ENCODE measurements at places on chromosomes 2 and 18. TPM values are rescaled to one million over a fixed set of nuclear protein-coding genes. Genes with fewer than 3 reads are reported as not detected.

SCYGR4 gene
- not detected for total RNA-seq

- no peaks in the 10 kb centered on the region for H3K36me3 ChIP-seq
- no peak overlapping the region for H3K27ac ChIP-seq
- peaks cover 7% of the 10 kb centered on the region for H3K4me1 ChIP-seq
Measured at GRCh38 chr2:223042704-223043118, 9.3 kb upstream of the KCNE4 start.

DNA sequence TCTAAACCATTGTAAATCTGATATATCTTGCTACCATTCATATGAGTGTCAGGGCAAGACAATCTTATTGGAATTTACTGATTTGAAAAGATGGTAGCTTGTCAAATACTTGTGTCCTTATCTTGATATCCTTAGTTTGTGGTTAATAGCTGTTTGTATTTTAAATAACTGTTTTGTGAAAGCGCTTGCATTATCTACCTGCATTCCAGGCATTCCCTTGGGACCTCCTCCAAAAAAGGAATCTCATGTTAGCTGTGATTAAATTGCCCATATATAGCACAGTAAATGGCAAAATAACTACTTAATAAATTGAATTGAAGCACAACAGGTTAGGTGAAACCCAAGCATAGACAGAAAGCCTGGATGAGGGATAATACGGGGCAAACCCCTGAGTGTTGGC, 13.9 kb downstream of the CNTNAP5 start:
- no peak for DNase-seq
- no peaks in the 10 kb centered on the region for H3K27me3 ChIP-seq
- H3K36me3 ChIP-seq = no peaks in the 10 kb centered on the region
- H3K4me1 ChIP-seq = no peaks in the 10 kb centered on the region
- H3K27ac ChIP-seq = no peak overlapping the region

- H3K4me1 ChIP-seq = peaks cover 4% of the 10 kb centered on the region
- no peak overlapping the region for H3K27ac ChIP-seq
- peak; percentile 5 for DNase-seq
- H3K4me3 ChIP-seq = no peak overlapping the region
- no peaks in the 10 kb centered on the region for H3K36me3 ChIP-seq
Measured at GRCh38 chr2:142445551-142446072, 314.8 kb upstream of the LRP1B start.

DNA sequence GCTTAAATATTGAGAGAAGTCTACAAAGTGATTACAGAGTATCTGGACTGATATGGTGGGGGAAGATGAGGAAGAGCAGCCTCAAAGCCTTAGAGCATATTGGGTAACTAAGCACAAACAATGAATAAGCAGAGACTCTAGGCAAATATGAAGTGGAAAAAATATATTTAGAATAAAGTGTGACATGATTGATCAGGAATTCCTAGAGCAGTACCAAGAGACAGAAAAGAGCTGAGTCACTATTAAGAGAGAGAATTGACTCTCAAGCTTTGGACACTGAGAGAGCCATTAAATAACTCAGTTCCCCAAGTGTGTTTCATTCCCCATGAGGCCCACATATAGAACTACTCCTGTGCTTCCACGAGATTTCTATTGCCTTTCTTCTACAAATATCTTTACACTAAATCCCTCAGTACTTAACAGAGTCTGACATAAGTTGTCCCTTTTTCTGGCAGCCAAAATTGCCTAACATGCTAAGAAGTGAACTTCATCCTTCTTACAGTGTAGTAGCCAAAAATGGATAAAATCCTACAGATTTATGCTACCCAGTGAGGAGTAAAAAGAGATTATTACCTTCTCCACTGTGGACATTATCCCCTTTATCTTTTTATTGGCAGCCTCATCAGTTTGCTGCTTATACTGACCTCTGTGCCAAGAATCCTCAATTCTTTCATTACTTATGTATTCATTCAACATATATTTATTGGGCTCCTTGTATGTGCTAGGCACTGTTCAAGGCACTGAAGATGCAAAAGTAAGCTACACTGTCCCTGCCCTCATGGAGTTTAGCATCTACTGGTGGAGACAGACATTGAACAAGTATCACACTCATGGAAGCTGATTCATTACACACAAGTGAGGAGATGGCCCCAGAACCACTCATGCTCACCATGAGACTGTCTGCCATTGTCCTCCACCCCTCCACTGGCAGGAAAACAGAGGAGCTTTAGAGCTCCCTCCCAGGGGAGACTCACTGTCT, 45.4 kb downstream of the SLC40A1 start:
- DNase-seq = no peak
- H3K27me3 ChIP-seq = no peaks in the 10 kb centered on the region
- H3K27ac ChIP-seq = no peak overlapping the region
- no peak overlapping the region for H3K4me3 ChIP-seq
- H3K4me1 ChIP-seq = no peaks in the 10 kb centered on the region

DNA sequence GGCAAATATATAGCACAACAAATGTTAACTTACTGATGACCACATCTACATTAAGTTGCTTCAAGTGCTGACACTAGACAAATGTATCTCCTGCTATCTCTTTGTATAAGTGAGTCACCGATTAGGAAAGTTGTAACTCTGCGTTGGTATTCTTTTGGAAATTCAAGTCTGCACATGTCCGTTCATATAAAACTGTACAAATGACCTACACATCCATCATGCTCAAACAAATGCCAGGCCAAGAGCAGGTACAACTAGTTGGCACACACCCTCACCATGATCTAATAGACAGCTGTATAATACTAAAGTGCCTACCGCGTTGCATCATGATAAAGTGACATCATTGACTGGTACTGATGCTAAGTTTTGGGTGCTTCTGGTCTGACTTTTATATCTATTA, 141.1 kb downstream of the RBMS1 start:
- H3K36me3 ChIP-seq = no peaks in the 10 kb centered on the region
- H3K27me3 ChIP-seq = no peaks in the 10 kb centered on the region
- DNase-seq = no peak
- H3K4me1 ChIP-seq = no peaks in the 10 kb centered on the region
- H3K4me3 ChIP-seq = no peak overlapping the region

- DNase-seq = no peak
- H3K27me3 ChIP-seq = no peaks in the 10 kb centered on the region
- no peak overlapping the region for H3K4me3 ChIP-seq
- H3K27ac ChIP-seq = no peak overlapping the region
- no peaks in the 10 kb centered on the region for H3K36me3 ChIP-seq
- no peaks in the 10 kb centered on the region for H3K4me1 ChIP-seq
Measured at GRCh38 chr2:118508282-118508681, 339.2 kb downstream of the EN1 start.

All from body of pancreas (tissue), 4 donors.